ENCODE measurements at places on chromosomes 13 and 19.

GRCh38 chr13:106533101-106533942, 2.1 kb downstream of the EFNB2 start:
- no peak for DNase-seq

GRCh38 chr13:51501592-51502152, 48.8 kb upstream of the INTS6 start:
- no peak for DNase-seq

GRCh38 chr13:106220211-106220610, 315.3 kb downstream of the EFNB2 start:
- no peak for DNase-seq

DNA sequence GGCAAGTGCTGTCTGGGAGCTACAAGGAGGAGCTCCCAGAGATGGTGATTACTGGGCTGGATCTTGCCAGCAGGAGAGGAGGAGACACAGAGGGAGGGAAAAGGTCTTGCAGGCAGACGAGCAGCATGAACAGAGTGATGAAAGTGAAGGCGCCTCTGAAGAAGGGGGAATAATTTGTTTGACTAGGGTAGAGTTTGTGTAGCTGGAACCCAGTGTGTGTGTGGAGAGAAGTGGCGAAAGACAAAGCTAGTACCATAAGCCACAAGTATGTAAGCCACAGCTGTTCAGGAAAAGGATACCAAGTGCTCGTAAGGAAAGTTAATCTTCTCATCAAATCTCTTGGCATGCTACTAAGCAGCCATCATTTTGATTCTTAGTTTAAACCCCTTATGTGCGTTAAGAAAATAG, 5.4 kb downstream of the FLT1 start:
- DNase-seq = no peak

DNA sequence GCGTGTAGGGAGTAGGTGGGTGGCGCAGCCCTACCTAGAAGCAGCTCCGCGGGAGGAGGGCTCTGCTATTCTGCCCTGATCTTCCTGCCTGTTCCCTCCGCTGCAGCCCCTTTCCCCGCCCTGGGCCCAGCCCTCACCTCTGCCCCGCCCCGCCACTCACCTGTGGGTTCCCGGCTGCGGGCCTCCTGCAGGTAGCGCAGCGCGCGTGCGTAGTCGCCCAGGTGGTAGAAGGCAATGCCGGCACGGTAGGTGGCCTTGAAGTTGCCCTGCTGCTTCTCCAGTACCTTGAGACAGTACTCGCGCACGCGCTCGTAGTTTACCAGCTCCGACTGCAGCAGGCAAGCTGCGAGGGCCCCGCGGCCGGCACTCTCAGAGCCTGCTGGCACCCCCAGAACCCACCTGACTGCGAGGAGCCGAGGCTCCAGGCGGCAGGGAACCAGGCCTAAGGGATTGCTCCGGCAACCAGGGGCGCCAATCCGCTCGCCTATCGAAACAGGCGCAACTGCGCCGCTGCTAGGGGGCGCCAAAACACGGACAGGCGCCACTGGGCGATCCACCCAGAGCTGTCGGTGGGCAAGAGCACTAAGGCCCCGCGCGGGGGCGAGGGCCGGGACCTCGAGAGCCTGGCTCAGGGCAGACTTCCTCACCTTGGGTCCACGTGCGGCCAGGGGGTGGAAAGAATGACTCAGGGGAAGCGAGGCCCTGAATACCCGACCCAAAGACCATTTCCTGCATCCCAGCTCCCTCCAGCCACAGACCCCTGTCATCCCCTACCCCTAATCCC, 965 bp downstream of the TTC9B start:
- DNase-seq = no peak

- DNase-seq = no peak
Observed at GRCh38 chr19:5536337-5536894, 31.3 kb downstream of the TINCR start.

DNA sequence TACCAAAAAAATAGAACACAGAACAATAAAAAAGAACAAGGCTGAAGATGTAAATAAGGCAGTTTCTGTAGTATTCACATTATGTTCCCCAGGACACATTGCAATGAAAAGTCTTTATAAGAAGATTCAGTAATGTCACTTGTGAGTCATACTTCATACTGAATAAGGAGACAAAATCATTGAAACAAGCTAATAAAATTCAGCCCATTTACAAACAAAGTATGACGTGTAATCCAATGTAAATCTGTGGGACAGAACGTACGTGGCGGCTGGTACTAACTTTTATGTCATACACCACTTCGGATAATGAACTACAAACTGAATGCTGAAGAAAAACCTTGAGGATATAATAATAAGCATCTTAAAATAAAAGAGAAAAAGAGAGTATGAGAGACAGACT, 512.8 kb upstream of the MIR17HG start:
- no peak for DNase-seq

DNA sequence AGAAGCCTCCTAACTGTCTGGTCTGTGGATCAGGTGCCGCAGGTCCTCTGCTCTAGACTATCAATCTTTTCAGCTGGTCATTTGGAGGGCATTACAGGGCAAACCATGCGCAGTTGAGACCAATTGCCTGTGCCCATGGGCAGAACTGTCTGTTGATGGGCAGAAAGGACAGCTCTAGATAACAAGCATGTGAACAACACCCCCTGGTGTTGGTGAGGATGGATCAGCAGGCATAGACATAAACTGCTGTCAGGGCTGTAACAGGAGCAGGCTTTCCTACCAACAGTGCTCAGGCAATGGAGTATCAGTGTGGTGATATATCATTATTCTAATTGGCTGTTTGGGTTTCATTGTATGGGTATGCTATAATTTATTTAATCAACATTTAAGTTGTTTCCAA, 104.7 kb upstream of the KL start:
- peak; percentile 62 for DNase-seq

DNA sequence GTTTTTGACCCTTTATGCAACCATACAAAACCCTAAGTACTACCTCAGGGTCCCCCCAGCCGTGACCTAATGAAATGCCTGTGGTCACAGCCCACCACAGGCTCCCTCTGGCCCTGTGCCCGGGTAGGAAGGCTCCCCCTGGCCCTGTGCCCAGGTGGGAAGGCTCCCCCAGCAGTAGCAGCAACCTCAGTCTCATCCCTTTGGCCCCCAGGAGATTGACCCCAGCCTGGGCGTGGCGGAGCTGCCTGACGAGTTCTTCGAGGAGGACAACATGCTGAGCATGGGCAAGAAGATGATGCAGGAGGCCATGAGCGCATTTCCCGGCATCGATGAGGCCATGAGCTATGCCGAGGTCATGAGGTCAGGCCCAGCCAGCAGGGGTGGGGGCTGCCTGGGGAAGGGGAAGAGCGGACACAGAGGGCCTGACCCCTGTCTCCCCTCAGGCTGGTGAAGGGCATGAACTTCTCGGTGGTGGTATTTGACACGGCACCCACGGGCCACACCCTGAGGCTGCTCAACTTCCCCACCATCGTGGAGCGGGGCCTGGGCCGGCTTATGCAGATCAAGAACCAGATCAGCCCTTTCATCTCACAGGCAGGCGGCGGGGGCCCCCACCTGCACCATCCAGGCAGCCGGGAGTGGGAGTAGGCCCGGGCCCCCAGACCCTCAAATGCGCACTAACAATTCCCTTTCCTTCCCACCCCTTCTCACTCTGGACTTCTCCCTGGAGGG, 6.3 kb upstream of the BEST2 start:
- no peak for DNase-seq

DNA sequence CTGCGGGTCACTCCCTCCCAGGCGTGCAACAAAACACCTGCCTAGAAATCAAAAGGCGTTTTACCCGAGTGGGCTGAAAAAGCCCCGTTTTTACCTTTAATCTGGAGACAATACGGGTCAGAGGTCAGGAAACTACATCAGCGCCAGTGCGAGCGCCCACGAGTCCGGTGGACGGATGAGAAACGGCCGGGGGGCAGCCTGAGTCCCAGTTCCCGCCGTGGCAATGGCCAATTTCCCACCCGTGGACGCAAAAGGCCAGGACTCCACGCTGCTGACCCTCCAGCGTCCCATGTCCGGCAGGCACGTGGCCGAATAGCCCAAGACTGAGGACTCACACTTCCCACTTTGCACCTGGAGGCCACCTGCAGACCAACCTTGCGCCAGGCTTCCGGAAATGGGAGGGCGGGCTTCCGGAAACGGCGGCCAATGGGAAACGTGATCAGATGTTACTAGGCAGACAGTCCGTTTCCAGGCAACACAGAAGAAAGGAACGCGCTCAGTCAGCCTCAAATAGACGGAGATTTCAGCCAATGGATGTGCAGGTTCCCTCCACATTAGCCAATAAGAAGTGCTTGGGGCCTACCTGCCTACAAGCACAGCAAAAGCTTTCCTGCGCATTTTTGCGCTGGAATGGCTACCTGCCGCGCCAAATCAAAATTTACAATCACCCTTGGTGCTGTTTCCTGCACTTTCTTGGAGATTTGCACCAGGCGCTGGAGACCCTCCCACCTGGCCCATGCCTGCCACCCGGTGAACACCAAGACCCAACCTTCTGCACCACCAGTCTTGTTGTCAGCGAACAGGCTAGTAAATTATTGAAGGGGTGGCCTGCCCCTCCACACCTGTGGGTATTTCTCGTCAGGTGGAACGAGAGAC, 47.4 kb downstream of the ZFP14 start:
- peak; percentile 73 for DNase-seq
